ENCODE measurements at places on chromosomes 2 and 18. TPM values are rescaled to one million over a fixed set of nuclear protein-coding genes. Genes with fewer than 3 reads are reported as not detected.
A peak's percentile ranks its signal among the peaks of the same experiment; 100 is the strongest.

Gene UGT1A4
- total RNA-seq: not detected

GRCh38 chr2:91477731-91478672 lies 2786.5 kb downstream of the RPIA start:
- DNase-seq: peak; percentile 41

Gene NPAS2
- 51.2 TPM for total RNA-seq

DNA sequence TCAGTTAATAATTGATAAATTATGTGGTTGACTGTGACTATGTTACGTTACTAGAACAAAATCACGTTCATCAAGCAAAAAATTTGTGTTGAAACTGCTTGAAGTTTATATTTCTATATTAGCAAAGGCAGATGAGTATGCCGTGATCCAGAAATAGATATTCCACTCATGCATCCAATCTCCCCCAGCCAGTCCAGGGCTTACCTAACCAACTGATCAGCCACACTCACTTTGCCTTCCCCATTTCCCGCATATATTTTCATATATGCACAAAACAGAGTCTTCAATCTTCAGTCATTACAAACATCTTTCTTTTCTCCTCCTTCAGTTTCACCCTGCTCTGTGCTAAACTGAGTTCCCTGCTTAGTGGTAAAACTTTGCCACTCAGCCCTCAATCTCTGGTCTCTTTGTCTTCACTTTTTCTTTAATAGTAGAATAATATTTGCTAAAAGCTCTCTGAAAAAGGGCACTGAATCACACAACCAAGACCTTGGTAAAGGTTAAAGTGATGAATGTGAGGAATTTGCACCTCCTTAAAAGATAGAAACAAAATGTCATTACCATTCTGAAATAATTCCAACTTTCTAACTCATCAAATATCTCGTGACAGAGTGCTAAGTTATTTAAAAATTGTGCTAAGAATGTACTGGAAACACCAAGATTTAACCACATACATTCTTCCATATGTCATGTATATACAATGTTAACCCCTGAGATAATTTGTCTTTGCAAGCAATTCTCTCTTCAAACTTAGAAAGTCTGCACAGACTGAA lies 893.2 kb upstream of the CRIM1 start:
- DNase-seq: no peak

- no peak for DNase-seq
Measured at GRCh38 chr18:47585136-47585535, 333.7 kb upstream of the SKOR2 start.

GRCh38 chr2:78782196-78782595 lies 243.3 kb upstream of the REG3G start:
- DNase-seq: no peak

DNA sequence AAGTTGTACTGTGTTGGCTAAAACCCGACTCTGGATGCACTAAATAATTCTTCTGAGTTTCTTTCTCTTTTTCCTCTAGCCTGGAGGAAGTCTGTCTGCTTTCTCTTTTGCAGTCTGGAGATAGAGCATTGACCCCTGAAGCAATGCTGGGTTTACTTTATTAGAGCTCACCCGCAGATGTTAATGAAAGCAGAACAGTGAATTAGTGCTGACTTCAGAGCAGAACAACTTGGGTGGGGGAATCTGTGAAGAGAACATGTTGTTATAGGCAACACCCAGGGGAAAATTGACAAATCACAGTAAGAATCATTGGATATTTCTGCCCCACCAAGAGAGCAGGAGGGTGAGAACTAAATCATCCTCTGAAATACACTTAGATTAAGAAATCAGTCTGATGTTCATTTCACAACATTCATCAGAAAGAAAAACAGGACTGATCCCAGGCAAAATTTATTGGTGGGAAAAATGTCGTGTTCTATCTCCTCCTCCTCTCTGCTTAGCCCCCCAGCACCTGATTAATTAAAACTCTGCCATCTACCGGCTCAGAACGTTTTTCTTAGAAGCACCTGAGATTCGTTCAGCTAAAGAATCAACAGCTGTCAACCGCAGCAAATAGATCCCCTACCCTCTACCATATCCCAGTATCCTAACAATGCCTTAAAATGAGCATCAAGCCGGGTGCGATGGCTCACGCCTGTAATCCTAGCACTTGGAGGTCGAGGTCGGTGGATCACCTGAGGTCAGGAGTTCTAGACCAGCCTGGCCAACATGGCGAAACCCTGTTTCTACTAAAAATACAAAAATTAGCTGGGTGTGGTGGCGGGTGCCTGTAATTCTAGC lies 165.1 kb downstream of the FMNL2 start:
- DNase-seq: no peak
